Lung (tissue), 17 donors: ENCODE measurements at places on chromosomes 16 and 17. TPM values are rescaled to one million over a fixed set of nuclear protein-coding genes. Genes with fewer than 3 reads are reported as not detected.

DNA sequence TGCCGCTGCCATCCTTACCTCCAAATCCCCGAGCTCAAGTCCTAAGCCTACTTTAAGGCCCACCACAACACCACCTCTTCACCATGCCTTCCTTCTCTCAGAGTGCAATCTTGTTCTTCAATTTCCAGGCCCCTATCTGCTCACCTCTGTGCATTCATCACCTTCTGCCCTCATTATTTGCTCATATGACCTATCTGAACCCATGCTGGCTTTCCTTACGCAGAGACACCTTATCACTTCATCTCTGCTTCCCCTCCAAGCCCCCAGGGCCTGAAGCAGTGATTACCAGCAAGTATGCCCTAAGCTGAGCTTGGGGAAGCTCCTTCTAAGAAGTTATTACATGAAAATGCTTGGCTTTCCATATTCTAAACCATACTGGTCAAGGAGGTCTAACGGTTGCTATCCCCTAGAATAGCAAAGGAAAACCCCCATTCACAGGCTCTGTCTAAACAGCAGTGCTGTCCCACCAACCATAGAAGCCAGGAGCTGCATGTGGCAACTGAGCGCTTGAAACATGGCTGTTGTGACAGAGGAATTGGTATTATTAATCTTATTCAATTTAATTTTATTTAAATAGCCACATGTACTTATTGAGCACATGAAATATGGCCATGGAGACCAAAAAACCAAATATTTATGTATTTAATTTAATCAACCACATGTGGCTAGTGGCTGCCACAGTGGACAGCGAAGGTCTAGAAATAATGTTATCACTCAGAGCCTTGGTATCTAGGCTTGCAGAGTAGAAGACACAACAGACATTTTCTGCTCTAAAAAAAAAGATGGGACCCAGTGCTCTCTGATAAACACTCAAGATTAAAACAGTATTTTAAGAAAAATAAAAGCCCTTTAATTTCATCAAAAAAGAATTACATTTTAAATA, 13.9 kb downstream of the USP7 start:
- DNase-seq = no peak

- DNase-seq = no peak
These were observed 27.9 kb upstream of the ARL6IP1 start for GRCh38 chr16:18829251-18829650.

DNA sequence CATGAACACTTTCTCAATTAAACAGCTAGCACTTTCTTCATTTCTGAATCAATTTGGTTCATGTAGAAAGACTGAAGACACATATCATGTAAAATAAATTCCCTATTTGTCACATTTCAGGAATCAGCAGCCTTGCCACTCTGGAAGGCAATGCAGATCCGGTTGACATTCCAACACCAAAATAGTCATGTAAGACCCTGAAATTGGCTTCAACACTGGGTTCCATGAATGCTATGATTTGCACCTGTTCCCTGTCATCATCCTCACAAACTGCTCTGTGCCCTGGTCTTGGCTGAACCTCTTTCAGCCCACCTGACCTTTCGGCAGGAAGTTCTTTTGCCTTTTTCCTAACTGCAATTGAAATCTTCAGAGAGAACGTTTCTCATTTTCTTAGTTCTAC, 156.9 kb downstream of the CDH8 start:
- no peak for DNase-seq

- DNase-seq = no peak
These were observed 26.0 kb upstream of the IRX6 start for GRCh38 chr16:55297910-55298479.

GRCh38 chr16:87790292-87791100, 24.7 kb upstream of the KLHDC4 start:
- DNase-seq = peak; percentile 40

DNA sequence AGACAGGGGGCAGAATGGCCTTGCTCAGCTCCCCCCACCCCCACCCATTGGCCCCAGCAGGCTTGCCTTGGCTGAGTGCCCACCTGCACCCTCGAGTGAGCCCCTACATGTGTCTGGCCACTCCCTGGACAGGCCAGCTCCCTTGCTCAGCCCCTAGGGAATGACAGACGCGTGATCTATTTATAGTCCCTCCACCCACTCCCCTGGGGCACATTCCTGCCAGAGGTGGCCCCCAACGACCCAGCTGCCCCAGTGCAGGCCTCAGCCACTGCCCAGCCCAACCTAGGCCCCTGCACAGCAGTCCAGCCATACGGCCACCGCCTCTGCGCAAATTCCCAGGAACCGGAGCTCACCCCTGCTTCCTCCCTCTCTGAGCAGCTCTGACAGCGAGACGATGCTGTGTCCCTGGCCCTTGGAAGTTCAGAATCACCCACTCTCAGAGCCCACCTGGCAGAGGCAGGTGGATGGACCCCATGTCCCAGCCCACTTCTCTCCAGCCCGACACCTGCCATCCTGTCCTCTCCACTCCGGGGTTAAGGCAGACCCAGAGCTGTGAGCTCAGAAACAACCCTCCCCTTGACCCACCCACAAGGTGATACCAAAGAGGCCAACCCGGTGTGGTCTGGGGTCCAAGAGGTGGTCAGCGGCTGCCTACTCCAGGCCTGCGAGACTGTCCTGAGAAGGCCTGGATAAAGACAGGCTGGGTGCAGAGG, 11.5 kb upstream of the P2RX1 start:
- no peak for DNase-seq

Gene ITGAX
- 38.1 TPM for total RNA-seq
